Foreskin fibroblast (primary cell): ENCODE measurements at places on chromosomes 2 and 18.

GRCh38 chr2:25618676-25619075 lies 54.7 kb downstream of the DTNB start:
- DNase-seq: peak; percentile 72

- DNase-seq: no peak
Observed at GRCh38 chr2:177064422-177064821, 148.2 kb upstream of the HNRNPA3 start.

- DNase-seq: peak; percentile 33
Observed at GRCh38 chr2:151767536-151767935, 33.3 kb upstream of the NEB start.

GRCh38 chr2:6359964-6360363 lies 505.7 kb downstream of the CMPK2 start:
- no peak for DNase-seq

DNA sequence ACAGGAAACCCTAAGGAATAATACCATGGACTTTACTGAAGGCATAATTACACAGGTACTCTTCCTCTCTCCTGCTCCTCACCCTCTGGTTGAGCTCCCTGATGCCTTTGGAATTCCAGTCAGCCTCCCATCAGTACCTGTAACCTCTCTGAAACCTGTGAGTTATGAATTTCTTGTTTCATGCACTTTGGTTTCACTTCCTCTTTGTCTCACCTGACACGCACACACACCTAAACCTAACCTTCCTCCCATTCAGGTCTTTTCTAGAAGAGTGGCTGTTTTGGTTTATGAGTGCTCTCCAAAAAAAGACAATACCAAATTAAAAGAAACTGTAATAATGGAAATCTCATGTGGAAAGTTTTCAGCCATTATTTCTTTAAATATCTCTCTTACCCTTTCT lies 451.3 kb upstream of the VWC2L start:
- no peak for DNase-seq

DNA sequence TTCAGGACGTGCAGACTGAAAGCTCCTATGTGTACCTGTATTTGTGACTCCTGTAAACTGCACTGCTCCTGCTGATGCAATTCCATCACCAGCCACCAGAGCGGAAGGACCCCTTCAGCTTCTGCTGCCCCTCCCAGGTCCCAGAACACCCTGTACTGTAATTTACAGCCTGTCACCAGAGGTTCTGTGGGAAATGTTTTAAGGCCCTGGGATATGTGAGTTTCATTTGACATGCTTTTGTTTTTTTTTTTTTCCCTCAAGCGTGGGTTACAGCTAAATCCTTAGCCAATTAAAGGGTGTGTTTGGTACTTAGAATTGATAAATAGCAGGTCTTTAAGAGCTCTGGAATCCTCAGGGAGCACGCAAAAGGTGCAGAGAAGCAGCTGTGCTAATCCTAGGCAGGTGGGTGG lies 79.4 kb downstream of the KCTD1 start:
- no peak for DNase-seq

- no peak for DNase-seq
Observed at GRCh38 chr18:23203891-23204432, 68.7 kb downstream of the CABLES1 start.

DNA sequence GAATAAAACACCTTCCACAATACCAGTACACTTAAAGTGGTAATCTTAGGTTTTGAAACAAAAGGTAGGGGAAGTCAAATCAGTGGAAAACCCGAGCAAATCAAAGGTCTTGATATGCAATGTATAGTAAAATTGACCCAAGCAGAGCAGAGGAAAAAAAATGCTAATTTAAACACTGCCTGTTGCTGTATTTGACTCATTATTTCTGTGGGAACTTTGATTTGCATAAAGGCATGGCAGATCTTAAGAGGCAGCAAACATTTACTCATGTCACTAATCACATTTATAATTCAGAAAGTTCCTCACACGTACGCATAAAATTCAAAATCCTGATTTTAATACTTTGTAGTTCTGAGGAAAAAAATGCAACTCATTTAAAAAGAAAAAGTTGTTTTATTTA lies 64.4 kb downstream of the IKZF2 start:
- no peak for DNase-seq

- DNase-seq: no peak
Observed at GRCh38 chr2:85680707-85681371, 12.8 kb upstream of the SFTPB start.

DNA sequence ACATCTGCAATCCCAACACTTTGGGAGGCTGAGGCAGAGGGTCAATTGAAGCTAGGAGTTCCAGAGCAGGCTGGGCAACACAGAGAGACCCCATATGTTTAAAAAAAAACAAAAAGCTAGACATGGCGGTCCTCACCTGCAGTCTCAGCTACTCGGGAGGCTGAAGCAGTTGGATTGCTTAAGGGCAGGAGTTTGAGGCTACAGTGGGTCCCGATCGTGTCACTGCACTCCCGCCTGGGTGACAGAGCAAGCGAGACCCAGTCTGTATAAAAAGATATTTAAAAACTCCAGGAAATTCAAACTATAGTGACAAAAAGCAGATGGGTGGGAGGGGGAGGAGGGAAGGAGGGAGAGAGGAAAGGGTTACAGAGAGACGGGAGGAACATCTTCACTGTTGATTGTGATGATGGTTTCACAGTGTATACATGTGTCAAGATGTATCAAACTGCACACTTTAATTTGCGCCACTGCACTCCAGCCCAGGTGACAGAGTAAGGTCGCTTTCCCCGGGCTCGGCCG lies 942 bp upstream of the ZNF236 start:
- no peak for DNase-seq

GRCh38 chr2:144550911-144551310 lies 31.0 kb upstream of the ZEB2 start:
- DNase-seq: peak; percentile 65

DNA sequence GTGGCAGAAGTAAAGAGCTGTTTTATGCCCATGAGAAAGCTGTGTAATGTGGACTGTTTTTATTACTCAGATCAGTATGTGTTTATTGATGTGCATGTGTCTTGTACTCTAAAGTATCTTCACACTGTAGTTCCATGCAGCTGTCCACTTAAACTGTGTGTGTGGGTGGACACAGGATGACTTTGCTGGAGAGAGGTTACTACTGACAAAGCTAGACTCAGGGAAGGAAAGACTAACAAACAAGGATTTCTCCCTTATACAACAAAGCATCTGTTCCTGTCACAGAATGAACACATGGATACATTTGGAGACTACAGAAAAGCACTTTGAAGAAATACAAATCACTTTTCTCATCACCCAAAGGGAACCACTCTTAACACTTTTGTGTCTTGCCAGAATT lies 10.0 kb downstream of the FHOD3 start:
- DNase-seq: peak; percentile 45

- peak; percentile 78 for DNase-seq
Observed at GRCh38 chr18:22667616-22668422, 250.1 kb upstream of the CTAGE1 start.
